T-helper 2 cell (primary cell): ENCODE measurements at places on chromosomes 5 and 9.

GRCh38 chr5:74243634-74244033 is 396.9 kb downstream of the ENC1 start:
- DNase-seq, result no peak

DNA sequence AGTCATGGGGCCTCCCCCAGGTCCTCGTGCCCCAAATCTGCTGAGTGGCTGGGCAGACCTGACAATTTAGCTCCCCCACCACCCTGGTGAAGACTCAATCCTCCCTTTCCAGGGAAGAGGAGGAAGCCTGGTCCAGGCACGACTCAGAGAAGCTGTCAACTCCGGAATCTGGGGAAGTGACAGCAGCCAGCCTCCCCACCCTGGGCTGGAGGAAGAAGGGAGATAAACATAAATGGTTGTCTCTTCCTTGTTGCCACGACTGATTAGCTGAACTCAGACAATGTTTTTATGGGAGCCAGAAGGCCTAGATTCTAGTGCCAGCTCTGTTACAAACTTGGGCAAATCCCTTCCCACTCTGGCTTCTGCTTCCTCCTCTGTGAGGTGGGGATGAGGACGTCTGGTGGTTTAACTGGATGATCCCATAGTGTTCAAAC is 15.4 kb downstream of the CCDC69 start:
- no peak for DNase-seq

DNA sequence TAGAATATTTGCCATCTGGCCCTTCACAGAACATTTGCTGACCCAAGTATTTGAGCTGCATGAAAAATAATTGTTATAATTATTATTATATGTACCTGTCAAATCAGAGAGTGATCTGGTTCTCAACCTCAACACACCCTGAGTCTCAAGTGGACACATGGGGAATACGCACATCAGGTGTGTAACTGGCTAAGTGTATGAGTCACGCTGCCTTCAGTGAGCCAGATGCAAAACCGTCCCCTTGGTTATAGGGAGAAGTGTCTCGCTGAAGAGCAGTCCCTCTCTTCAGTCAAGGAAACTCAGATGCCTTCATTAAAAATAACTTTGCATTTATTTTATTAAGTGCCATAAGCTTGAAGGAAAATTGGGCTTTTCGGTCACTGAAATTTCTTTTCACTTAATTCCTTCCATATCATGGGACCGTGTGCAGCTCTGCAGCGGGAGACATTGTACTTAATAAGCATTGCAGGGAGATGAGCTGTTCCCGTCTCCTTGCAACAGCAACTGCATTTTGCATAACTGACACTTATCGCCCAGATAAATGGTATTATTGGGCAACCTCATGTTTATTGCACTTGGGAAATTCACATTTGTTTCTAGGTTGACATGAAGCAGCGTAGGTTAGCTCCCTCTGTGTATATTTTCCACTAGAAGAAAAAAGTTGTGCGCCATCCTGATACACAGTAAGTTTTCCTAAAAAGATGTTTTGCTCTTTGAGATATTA is 512.3 kb upstream of the DAP start:
- DNase-seq, result no peak

GRCh38 chr9:91711755-91712601 is 238.1 kb downstream of the ROR2 start:
- DNase-seq, result peak; percentile 67

GRCh38 chr5:38923661-38924451 is 78.0 kb downstream of the OSMR start:
- no peak for DNase-seq

DNA sequence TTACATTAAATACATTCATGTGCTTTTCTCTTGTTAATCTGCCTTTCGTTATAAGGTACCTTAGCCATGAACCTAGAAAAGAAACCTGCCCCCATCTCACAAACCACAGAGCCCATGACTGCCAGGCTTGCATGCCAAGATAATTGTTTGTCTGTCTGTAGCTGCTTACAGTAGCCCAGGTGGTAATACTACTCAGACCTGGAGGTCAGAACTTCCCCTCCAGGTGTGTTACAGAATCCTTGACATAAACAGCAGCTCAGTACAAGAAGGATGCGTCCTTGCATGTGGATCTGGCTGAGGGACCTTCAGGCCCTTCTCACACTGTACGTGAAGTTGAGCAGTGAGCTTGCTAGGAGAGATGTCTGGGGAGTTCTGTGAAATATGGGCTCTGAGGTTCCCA is 291.4 kb downstream of the CSNK1G3 start:
- DNase-seq, result no peak

DNA sequence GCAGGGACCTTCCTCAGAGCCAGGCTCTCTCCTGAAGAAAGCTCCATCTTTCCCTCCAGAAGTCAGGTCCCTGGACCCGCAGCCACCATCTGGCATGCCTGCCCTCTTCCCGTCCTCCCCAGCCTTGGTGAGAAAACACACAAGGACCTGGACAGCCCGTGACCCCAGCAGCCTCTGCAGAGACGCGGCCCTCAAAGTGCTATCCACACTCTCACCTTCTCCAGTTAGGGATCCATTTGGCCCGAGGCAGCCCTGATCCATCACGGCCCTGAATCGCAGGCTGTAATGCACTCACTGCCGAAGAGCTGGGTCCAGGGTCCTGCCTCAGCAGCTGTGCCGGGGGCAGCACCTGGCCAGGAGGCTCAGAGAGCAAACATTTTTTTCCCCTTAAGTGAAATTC is 185.1 kb downstream of the OLFM1 start:
- DNase-seq, result no peak

DNA sequence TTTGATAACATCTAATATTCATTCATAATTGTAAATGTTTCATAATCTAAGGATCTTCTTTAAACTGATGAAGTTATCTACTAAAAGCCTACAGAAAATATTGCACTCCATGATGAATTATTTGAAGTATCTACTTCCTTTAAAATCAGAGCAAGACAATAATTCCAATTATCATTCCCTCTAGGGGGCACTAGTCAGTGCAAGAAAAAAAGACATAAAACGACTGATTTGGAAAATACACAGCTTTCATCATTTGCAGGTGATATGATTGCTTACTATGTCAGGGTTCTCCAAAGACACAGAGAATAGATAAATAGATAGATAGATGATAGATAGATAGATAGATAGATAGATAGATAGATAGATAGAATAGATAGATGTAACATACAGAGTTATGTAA is 13.5 kb upstream of the GRM6 start:
- no peak for DNase-seq

GRCh38 chr5:78809444-78809843 is 160.9 kb upstream of the LHFPL2 start:
- no peak for DNase-seq

GRCh38 chr9:120742951-120743416 is 28.7 kb upstream of the MEGF9 start:
- DNase-seq, result no peak

- no peak for DNase-seq
Measured at GRCh38 chr5:31771500-31771899, 132.6 kb downstream of the PDZD2 start.

DNA sequence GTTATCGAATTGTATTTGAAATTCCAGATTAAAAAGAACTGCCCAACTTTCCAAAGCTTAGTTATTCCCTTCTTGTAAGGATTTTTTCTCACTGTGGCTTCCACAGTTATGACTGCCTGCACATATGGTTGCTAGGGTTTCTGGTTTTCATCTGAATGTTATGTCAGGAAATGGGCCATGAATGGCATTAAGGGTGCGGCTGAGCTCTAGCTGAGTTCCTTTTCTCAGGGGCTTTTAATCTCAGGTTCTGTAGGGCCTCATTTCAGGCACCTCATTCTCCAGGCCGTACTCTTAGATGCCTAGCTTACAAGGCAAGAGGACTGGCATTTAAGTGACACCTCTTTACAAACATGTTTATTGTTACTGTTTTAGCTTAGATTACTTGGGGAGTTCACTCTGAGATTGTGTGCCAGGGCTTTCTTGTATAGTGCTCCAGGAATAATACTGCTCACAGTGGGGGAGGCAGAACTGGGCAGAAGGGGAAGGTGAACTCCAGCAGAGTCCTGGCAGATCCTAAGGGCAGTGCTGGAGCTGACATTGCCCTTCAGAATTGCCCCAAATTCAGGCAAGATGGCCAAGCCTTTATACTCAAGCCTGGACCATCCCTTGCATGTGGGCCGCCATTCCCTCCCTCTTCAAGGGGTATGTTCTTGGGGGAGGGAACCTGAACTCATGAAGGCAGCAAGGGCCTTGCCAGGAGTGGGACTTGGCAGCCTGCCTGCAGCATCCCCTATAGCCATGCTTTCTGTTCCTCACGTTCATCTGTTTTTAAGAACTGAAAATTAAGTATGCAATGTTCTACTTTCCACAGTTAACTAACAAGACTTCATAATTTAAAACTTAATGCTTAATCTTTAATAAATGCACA is 111.5 kb downstream of the KDM4C start:
- DNase-seq, result no peak

DNA sequence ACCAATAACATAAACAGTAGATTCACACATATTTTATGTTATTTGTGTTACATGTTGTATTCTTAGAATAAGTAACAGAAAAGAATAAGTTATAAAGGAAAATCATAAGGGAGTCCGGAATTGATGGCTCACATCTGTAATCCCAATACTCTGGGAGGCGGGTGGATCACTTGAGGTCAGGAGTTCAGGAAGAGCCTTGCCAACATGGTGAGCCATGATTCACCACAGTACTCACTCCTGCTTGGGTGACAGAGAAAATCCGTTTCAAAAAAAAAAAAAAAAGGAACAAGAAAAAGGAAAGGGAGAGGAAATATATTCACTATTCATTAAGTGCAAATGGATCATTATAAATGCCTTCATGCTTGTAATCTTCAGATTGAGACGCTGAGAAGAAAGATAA is 533.3 kb upstream of the CDH9 start:
- no peak for DNase-seq

DNA sequence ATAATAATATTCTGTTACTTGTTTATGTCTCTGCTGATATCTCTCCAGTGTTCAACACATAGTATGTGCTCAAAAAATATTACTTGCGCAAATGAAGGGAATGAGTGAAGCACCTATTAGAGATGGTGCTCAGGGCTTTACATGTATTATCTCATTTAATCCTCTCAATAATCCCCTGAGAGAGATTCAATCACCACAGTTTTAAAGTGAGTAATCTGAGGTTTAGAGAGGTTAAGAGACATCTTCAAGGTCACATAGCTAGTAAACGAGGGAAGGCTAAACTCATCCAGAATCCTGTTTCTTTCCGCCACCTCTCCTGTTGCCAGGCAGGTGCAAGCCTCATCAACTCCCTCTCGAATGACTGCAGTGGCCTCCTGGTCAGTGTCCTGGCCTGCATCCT is 82.0 kb downstream of the UGCG start:
- DNase-seq, result no peak

- no peak for DNase-seq
Measured at GRCh38 chr5:67971971-67972821, 243.4 kb upstream of the PIK3R1 start.

DNA sequence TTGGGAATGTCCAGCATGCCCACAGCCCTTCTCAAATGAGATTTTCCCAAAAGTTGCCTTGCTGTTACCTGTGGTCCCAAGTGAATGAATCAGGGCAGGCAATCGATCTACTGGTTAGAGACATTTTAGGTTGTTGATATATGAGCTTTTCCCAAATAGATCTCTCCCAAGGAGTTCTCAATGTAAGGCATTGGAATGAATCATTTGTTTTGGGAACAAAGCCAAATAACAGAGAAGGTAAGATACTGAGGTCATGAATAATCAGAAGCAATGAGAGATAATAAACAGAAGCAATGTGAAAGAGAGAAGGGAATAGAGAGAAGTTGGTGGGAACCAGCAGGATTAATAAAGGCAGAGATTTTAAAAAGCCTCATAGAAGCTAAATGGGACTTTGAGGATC is 93.6 kb upstream of the FER start:
- DNase-seq, result no peak

GRCh38 chr9:18429070-18429469 is 44.9 kb upstream of the ADAMTSL1 start:
- DNase-seq, result no peak

DNA sequence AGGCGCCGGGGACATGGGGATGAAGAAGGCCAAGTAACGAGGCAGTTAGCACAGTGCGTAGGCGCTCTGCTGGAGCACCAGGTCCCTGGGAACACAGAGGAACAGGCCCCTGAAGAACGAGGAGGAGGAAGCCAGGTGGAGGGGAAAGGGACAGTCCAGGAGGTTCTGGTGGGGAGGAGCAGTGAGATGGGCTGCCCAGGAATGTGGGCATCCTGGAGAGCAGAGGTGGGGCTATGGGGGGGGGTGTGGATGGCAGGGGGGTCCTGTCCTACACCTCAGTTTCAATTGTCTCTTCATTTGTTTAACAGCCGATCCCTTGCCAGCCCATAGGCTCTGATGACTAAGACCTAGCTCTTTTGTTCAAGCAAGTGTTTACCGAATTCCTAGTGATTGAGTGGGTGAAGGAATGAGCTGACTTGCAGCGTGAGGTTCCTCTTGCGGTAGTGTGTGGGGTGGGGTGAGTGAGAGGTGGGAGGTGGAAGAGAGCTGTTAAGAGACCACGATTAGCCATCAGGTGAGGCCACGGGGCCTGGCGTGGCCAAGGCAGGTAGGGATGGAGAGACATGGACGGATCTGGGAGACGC is 8.4 kb upstream of the PHYHD1 start:
- DNase-seq, result no peak

DNA sequence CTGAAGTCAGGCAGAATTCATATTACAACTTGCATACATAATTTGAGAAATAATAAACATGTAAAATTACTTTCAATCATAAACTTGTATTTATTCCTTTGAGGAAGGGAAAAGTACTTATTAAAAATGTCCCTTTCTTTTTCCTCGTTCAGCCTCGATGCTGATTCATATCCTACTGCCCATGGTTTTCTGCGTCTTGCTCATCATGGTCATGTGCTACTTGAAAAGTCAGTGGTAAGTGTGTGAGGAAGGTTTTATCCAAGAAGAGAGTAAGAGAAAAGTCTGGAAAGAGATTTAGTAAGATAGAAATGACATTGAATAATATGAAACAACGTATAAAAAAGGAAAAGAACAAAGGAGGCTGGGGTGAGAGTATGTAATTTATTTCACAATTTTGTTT is 85.9 kb downstream of the OSMR start:
- no peak for DNase-seq

GRCh38 chr9:5553211-5553610 is 42.9 kb downstream of the PDCD1LG2 start:
- DNase-seq, result no peak

DNA sequence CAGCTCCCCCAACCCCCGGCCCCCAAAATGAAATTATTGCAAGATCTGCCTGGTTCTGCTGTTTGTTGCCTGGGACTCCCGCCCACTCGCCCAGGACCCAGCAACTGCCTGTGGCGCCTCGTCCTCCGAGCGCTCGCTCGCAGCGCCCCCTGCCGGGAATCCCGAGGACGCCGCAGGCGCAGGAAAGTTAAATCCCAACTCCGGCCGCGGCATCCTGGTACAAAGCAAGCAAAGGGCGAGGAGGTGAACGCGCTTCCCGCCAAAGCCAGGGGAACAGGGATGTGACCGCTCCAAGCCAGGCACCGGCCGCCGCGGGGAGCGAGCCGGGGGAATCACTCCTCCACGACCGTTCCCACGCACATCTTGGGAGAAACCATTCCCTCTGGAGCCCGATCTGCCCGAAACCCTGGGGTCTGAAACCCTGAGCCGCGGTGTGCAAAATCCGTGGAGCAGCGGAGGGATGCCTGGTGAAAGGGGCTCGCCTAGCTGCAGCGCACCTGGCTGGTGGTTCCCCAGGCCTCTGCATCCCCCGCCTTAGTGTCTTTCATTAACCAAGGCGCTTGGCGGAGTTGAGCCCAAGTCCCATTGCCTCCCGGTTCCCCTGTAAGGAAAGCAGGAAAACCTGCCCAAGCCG is 1.3 kb downstream of the SEMA5A start:
- DNase-seq, result peak; percentile 58
